ENCODE measurements at places on chromosomes 4 and X.

DNA sequence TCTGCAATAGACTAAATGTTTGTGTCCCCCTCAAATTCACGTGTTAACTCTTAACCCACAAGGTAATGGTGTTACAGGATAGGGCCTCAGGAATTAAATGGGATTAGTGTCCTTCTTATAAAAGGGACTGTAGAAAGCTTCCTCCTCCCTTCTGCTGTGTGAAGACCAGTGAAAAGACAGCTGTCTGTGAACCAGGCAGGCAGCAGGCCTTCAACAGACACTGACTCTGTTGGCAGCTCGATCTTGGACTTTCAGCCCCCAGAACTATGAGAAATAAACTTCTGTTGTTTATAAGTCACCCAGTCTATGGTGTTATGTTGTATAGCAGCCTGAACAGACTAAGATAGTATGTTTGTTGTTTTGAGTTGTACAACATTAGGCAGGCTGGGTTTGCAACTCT, 208.1 kb downstream of the GBA3 start:
- DNase-seq: no peak

DNA sequence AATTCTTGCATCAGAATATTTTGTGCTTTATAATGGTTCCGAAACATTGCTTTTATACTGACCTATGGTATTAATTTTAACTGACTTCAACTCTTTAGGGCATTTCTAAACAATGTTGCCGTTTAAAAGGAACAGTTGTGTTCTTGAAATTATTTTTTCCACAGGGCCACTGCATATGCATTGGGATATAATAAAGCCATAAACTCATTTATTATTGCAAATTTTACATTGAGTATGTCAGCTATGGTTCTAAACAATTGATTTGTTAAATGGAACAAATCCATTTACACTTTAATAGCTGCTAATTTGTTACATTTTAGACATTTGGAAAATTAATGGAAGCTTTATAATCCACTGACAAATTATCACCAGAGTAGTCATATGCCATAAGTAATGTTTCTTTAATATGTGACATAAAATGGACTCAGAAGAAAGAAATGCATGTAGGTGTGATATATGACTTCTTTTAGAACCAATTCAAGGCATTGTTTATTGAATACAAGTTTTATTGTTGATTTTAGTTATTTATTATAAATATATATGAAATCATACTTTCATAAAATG, 553.3 kb downstream of the TLL1 start:
- no peak for DNase-seq

- no peak for DNase-seq
Observed at GRCh38 chrX:66504481-66504880, 134.4 kb downstream of the EDA2R start.

DNA sequence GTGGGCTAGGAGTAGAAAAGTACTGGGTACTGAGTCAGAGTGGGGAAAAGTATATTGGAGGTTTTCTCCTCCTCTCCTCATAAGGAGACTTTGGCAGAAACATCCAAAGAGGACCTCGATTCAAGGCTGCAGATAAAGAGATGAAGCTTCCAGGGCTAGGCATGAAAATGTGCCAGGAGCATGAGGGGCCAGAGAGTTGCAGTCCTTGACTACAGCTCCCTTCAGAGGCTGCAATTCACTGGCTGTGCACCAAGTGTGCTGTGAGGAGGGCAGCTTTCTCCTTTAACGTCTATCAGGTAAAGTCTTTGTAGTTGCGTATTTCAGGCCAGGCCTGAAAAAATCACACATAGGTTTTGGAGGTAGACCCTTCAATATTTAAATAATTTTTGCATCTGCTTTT, 174.9 kb upstream of the VEGFC start:
- DNase-seq: no peak

- no peak for DNase-seq
Observed at GRCh38 chr4:23333946-23334878, 555.6 kb downstream of the PPARGC1A start.

DNA sequence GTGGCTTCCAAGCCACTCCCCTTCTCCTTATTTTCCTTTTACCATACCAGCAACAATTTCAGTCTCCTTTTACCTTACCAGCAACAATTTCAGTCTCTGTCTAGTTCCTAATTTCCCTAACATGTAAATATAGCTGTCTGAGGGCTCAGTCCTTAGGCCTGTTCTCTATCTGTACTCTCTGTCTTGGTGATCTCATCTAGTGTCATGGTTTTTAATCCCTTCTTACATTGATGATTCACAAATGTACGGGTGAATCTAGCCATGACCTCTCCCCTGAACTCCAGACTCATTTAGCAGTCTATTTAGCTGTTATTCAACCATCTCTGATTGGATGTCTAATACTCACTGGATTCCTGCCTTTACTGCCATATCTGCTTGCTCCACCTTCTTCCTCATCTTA, 7.2 kb downstream of the IL15 start:
- DNase-seq: peak; percentile 79

DNA sequence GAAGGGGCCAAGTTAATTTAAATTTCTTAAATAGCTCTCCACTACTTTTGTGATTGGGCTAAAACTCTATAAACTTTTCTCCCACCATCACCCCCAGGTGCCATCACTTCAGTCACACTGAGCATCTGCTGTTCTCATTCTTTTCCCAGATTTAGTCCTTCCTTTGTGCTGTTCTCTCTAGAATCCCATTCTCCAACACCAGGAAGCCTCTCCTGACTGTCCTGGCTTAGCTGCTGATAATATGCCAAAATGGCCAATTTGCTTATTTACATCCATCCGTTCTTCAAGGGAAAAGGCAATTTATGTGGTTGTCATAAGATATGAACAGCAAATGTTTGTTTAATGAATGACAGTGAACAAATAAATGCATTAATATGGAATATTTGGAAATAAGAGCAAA, 44.1 kb downstream of the FGFBP1 start:
- DNase-seq: no peak

DNA sequence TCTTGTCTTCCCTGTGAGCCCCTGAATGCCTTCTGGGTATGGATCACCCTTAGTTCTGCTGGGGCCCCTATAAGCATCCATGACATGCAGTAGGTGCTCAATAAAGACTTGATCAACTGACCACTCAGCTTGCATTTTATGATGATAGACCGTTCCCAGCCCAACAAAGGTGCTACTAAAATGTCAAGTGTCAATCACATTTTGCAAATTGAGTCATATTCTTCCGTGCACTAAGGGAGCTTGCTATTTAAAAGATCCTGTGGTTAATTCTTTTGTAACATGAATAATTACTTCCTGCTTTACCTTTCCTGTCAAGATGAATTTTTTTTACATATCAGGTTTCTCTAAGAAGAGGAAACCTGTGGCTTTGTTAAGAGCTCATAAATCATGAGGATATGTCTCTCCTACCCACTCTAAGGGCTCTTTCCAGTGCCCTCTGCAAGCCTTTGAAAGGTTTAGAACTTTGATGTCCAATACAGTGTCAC, 47.6 kb downstream of the SH3KBP1 start:
- no peak for DNase-seq

GRCh38 chr4:56739066-56739777, 58.1 kb upstream of the HOPX start:
- no peak for DNase-seq

GRCh38 chr4:6329478-6330383, 60.1 kb downstream of the WFS1 start:
- no peak for DNase-seq

Measured in HFFc6 (cell line).